ENCODE measurements at places on chromosomes 1 and 21.
A peak's percentile ranks its signal among the peaks of the same experiment; 100 is the strongest.

- peak; percentile 46 for DNase-seq
Observed at GRCh38 chr1:216723274-216723780, at the start of gene ESRRG. Gene ESRRG, minus strand, starts transcription at chr1:216723429. Its CDS starts 130 bp downstream, at chr1:216723299.

- no peak for DNase-seq
Observed at GRCh38 chr21:15430577-15430976, 299.2 kb upstream of the USP25 start.

DNA sequence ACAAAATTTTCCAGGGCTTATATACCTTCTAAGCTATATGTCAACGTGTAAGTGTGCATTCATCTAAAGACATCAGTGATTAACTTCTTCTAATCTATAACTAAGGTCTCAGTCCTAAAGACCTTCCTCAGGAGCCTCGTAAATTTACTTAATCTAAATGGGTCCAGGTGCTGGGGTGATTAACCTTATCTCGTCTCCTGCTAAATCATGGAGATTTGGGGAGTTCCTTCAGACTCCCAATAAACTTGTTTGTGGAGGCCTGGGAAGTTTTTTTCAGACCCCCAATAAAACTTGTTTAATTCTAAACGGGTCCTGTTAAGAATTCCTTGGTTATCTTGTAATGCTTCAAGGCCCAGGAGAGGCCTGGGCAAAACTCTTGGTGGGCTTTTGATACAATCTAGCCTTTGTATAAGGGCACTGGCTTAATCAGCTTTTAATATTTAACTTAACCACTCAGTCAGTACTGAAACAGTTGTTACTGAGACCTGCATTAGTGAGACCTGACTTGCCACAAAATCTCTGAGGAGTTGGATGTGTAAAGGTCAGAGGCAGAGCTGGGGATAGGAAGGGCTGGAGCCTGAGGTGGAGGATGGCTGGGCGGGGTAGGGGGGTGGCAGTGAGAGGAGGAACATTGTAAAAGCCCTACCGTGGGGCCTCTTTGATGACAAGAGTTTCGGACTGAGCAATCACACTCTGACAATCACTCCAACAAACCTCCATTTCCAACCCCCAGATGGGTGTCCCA is 6.2 kb upstream of the HMGCS2 start:
- no peak for DNase-seq

DNA sequence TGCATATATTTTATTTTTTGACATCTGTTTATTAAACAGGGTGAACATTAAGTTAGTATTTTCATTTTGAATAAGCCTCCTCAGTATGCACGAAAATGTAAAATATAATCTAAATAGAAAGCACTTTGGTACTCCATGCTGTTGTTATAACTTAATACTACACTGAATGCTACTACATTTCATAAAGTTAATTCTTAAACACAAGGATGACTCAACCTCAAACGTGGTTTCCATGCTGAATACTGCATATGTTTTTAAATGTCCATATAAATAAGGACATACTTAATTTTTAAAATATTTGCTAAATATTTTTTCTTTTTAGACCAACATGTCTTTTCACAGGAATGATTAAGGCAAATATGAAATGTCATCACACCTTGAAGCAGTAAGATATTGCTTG is 83.9 kb downstream of the USP24 start:
- DNase-seq = no peak

- DNase-seq = no peak
Observed at GRCh38 chr1:64925594-64925993, 40.8 kb downstream of the JAK1 start.

DNA sequence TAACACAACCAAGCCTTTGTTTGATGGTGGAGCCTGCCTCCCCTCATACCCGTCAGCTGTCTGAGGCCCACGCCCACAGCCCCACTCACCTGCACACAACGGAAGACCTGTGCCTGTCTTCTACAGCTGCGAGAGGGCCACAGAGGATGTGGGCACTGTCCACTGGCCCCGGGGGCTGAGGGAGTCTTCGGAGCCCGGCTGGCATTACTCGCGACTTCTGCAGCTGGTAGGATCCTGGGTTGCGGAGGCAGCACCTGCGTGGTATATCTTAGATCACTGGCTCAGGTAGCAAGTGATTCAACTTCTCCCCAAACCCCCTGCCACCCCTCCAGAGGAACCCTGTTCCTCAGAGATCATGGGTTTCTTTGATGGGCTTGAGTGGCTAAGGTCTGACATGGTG is 109.9 kb downstream of the EDEM3 start:
- DNase-seq = no peak

- no peak for DNase-seq
Observed at GRCh38 chr1:188723332-188724020, 1754.2 kb downstream of the BRINP3 start.

- DNase-seq = no peak
Observed at GRCh38 chr1:53310847-53311681, 16.8 kb downstream of the LRP8 start.

GRCh38 chr1:111218701-111219556 is 8.6 kb upstream of the CHI3L2 start:
- no peak for DNase-seq

DNA sequence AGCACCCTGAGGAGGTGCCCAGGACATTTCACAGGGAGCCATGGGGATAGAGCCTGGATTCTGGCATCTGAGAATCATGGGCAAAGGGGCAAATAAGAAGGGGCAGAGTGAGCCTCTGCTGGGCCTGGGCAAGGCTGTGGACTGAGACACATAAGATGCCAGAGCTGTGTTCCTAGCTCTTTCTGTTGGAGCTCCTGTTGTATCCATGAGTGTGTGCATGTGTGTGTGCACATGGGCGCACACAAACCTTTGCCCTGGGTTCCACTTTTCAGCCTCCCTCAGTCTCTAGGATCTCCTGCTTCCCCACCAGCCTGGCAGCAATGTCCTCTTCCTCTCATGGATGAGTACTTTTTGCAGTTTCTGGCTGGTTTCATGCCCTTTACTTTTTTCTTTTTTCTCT is 44.0 kb downstream of the ATF3 start:
- no peak for DNase-seq

DNA sequence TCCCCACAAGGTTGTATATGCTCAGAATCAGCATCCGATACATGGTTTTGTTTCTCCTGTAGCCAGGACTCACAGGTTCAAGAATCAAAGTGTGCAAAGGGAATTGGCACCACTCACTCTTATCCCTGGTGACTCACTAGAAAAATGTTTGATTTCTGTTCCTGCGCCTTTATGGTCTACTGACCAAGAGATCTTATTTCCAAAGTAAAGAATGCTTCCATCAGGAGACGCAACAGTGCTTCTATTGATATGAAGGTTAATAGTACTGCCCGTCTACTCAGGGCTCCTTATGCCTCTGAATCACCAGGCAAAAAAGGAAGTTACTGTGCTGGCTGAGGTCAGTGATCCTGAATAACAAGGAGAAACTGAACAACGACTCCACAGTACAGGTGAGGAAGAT is 1392.0 kb upstream of the PRMT6 start:
- no peak for DNase-seq

DNA sequence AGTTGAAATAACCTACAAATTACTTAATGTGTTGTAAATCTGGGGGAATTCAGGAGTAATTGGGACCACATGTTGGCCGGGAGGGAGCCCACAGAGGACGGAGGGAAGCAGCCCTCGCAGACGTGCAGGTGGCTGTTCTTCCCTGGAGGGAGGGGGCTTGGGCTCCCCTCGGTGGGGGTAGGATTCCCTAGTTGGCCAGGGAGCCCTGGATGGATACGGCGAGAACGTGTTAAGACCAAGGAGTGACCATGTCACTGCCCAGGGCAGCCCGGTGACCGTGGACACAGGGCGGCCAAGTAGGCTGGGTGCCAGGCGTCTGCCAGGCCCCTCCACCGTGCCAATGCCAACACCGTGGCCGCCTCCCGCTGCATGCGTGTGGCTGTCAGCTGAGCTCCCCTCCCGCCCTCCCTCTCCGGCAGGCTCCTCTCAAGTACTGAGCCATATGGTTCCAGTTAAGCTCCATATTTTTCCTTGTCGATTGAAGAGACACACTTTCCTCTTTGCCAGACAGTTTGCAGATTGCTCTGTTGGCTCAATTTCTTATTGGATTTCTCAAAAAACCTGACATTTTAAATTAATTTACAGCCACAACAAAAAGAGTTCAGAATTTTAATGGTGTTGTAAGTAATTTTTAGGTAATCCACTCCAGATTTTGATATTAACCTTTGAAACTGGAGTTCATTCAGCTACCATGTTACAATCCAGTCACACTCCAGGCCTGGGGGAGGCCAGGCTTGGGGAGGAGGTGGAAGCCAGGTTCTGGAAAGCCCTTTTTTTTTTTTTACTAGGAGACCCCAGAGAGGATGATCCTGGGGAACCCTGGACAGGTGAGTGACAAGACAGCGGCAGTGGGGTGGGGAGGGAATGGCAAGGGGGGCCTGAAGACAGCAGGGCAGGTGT is 71.2 kb downstream of the CASZ1 start:
- DNase-seq = peak; percentile 96

- DNase-seq = no peak
Observed at GRCh38 chr1:86429835-86430234, 5.9 kb downstream of the CLCA2 start.

GRCh38 chr1:116795482-116795829 is 41.2 kb downstream of the CD2 start:
- DNase-seq = no peak

Measured in NCI-H510A treated with DMSO at 0.1 percent for 48 hours (cell line).